ENCODE measurements at places on chromosomes 3 and 15. TPM values are rescaled to one million over a fixed set of nuclear protein-coding genes. Genes with fewer than 3 reads are reported as not detected.

- DNase-seq, result no peak
Observed at GRCh38 chr3:188663839-188664238, 507.9 kb upstream of the TPRG1 start.

GRCh38 chr15:39429898-39430357 is 151.0 kb upstream of the THBS1 start:
- DNase-seq, result peak; percentile 19

Gene POTEB2
- total RNA-seq, result not detected

DNA sequence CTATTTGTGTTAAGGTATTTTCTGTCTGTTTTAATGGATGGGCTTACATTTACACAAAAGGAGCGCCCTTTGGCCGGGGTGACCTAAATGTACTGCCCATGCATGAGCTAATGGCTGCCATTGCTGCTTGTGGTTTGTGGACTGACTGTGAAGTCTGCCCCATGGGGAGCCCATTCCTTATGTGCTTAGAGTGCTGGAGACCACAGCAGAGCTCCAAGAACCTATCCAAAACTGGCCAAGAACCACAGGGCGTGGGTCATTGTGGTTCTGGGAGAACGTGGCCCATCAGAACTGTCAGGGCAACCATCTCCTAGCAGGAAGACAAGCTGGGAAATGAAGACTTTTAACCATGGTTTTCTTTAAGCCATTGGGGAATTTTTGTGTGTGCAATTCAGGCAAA is 105.3 kb downstream of the CHDH start:
- no peak for DNase-seq

GRCh38 chr15:101600035-101600434 is 52.1 kb downstream of the TM2D3 start:
- peak; percentile 42 for DNase-seq

DNA sequence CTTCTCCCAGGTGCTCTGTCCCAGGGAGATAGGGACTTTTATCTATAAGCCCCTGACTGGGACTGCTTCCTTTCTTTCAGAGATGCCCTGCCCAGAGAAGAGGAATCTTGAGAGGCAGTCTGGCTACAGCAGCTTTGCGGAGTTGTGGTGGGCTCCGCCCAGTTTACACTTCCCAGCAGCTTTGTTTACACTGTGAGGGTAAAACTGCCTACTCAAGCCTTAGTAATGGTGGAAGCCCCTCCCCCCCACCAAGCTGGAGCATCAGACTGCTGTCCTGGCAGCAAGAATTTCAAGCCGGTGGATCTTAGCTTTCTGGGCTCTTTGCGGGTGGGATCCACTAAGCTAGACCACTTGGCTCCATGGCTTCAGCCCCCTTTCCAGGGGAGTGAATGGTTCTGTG is 253.8 kb upstream of the ARL6 start:
- peak; percentile 49 for DNase-seq

GRCh38 chr3:14921034-14921616 is 26.3 kb upstream of the NR2C2 start:
- DNase-seq, result peak; percentile 93

GRCh38 chr15:39580485-39581241 is at the start of gene THBS1:
THBS1 (plus strand) TSS chr15:39581079; CDS start chr15:39581858, 779 bp downstream.
- peak; percentile 94 for DNase-seq

Gene NTRK3
- 4.9 TPM for total RNA-seq

Gene IL1RAP
- total RNA-seq, result 46.5 TPM

- DNase-seq, result no peak
Observed at GRCh38 chr3:45944830-45945620, 1.8 kb downstream of the CXCR6 start.

- no peak for DNase-seq
Observed at GRCh38 chr3:154729741-154730140, 299.8 kb upstream of the GPR149 start.

Gene NAA80
- total RNA-seq, result 6.7 TPM

Gene ARHGEF26
- 17.1 TPM for total RNA-seq

Gene ASB14
- not detected for total RNA-seq

Gene ITGB5
- total RNA-seq, result 109 TPM

- no peak for DNase-seq
Observed at GRCh38 chr3:63911509-63911872, 692 bp downstream of the SCAANT1 start.

Gene C3orf85
- total RNA-seq, result 33.4 TPM

Gene PDE12
- 15.9 TPM for total RNA-seq

Gene KY
- total RNA-seq, result 1.6 TPM

Gene STRIT1
- 1.2 TPM for total RNA-seq

Gene TRANK1
- total RNA-seq, result 16.7 TPM

DNA sequence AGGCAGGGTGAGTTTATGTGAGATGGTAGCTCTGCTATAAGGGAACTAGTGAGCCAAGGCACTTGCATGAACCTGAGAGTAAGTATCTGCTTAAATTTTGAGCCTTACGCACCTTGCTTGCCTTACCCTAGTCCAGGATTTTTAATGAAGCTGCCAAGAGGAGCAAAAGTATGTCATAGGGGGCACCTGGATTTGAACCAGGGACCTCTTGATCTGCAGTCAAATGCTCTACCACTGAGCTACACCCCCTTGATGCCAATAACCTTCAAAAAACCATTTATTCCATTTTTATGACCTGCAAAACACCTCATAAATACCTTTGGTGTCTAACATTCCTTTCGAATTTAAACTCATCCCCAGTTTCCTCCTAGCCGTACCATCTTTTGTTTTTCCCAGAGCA is 88.3 kb upstream of the ACP3 start:
- no peak for DNase-seq

GRCh38 chr3:45779746-45780735 is 16.3 kb downstream of the SLC6A20 start:
- DNase-seq, result no peak

- no peak for DNase-seq
Observed at GRCh38 chr15:69046781-69047180, 32.3 kb downstream of the NOX5 start.

GRCh38 chr3:64023861-64024223 is 548 bp upstream of the PSMD6 start:
- DNase-seq, result no peak

- DNase-seq, result no peak
Observed at GRCh38 chr3:65993134-65993900, 45.4 kb downstream of the MAGI1 start.

Gene CLRN1
- total RNA-seq, result not detected
